ENCODE measurements at places on chromosomes 11 and 22.

GRCh38 chr11:60996381-60997138, 25.1 kb downstream of the CD6 start:
- no peak for DNase-seq

DNA sequence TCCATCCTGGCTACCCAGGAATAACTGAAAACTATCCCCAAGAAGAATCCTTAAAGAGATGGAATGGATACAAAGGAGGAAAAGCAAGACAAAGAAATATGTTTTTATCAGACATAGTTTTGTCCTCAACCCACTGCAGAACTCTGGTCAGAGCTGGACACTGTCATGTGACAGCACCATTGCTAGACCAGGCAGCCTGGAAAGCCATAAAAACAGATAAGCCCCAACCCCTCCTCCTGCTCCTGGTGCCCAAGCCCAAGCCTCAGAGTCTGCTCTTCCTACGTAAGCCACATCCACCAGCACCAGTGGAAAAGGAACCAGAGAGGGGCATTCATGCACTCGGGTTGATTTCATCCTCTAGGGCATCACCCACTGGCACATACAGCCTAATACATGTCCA, 116.9 kb downstream of the TRIM29 start:
- no peak for DNase-seq

- DNase-seq = peak; percentile 71
Observed at GRCh38 chr11:14054116-14055107, 91.9 kb downstream of the SPON1 start.

DNA sequence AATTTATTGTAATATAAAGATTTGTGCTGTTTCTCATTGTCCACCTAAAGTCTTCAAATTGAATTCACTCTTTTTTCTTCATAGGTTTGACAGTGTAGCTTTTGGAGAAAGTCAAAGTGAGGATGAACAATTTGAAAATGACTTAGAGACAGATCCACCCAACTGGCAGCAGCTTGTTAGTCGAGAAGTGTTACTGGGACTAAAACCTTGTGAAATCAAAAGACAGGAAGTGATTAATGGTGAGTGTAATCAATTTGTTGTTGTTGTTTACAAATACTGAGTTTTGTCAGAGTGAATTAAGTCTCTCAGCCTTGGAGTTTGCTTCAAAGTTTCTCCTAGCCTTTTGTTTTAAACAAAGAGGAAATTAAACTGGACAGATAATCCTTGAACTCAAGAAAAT, 53.6 kb upstream of the GRIK4 start:
- DNase-seq = no peak

DNA sequence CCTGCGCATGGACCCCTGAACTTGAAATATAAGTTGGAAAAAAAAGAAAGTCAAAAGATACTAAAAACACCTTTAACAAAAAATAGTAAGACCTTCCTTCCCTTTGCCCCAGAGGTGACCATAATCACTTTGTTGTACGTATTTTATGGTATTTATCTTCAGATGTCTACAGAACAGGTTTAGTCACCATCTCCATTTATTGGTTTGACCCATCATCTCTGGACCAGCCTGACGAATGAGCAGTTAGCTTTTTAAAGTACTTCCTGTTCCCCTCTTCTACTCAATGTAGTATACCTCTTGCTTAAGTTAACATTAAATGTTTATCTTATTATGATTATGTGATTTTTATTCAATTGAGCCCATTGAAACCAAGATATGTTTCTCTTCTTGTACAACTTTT, 64.7 kb upstream of the CREB3L1 start:
- DNase-seq = no peak

- no peak for DNase-seq
Observed at GRCh38 chr11:108693852-108694251, 29.0 kb downstream of the DDX10 start.

- no peak for DNase-seq
Observed at GRCh38 chr11:1485504-1485885, 1.1 kb downstream of the MOB2 start.

DNA sequence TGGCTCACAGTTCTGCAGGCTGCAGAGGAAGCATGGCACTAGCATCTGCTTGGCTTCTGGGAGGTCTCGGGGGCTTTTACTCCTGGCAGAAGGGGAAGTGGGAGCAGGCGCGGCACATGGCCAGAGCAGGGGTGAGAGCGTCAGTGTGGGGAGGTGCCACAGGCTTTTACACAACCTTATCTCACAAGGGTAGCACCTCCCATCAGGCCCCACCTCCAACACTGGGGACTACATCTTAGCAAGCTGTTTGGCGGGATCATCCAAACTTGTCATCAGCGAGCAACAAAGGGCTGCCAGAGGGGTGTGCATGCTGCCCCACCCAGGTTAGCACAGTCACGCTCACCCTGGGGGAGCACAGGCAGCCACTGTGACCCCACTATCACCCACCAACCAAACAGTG, 18.9 kb upstream of the YPEL1 start:
- DNase-seq = no peak

GRCh38 chr11:116579857-116580727, 192.7 kb downstream of the BUD13 start:
- peak; percentile 19 for DNase-seq

- no peak for DNase-seq
Observed at GRCh38 chr11:93939084-93939760, 81.9 kb upstream of the HEPHL1 start.

DNA sequence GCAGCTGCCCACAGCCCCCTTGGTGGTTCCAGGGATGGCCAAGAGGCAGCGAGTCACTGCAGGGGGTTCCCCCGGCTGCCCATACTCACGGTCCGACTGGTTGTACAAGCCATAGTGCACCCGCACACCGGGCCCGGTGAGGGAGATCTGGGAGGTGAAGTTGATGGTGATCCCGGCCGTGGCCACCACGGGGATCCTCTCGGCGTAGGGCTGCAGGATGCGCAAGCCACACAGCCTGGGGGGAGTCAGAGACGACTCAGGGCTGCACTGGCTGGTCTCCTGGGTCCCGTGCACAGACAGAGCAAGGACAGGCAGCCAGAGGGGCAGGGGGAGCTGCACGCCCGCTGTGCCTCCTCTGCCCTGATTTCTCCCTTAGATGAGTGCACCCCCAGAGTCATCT, 23.5 kb downstream of the KCTD17 start:
- DNase-seq = no peak

DNA sequence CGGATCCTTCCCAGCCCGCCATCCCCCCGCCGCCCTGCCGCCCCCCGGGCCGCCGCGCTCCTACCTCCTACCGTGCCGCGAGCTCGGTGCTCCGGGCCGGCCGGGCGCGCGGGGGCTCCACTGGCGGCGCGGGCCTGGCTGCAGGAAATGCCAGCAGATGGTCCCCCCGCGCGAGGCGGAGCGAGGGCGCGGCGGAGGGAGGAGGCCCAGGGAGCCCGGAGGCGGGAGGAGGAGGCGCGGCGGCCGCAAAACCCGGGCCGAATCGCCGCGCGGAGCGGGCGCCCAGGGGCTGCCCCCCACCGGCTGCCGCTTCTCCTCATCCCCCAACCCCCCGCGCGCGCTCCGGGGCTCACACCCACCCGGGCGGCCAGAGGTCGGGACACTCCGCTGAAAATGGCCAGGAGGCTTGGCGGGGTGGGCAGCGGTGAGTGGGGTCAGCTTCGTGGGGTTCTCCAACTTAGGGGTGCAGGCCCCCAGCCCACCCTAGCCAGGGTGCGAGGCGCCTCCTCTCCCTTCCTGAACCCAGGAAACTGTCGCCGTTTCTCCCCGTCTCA, at the start of gene OSBPL5:
Gene OSBPL5 (minus strand): TSS at position 159 of the 554 bp plus-strand sequence. CDS start 36,162 bp downstream, outside the sequence.
- DNase-seq = no peak

DNA sequence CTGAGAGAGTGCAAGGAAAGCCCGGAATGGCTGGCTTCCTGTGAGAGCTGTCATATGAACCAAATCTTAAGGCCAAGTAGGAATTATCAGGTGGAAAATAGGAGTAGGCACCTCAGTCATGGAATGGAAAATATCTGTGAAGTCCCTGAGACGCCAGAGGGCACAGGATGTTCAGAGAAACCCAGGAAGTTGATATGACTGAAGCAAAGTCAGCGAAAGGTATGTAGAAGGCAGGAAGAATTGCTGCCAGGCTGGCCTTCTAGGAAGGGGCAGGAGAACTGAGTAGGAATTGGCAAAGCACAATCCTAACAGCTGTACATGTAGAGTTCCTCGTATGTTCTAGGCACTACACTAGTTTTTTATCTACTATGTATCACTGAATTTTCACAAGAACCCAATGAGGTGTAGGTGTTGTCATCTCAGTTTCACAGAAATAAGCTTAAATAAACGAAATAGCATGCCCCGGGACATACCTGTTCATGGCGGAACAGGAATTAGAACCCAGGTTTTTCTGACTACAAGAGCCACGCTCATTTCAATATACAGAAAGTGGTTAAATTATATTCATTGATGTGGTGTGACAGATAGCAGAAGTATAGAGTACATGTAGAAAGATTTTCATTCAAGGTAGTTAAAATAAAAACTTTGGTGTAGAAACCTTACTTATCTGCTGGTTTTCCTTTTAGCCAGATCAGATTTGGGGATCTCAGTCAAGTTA, 17.0 kb downstream of the HMGXB4 start:
- no peak for DNase-seq

DNA sequence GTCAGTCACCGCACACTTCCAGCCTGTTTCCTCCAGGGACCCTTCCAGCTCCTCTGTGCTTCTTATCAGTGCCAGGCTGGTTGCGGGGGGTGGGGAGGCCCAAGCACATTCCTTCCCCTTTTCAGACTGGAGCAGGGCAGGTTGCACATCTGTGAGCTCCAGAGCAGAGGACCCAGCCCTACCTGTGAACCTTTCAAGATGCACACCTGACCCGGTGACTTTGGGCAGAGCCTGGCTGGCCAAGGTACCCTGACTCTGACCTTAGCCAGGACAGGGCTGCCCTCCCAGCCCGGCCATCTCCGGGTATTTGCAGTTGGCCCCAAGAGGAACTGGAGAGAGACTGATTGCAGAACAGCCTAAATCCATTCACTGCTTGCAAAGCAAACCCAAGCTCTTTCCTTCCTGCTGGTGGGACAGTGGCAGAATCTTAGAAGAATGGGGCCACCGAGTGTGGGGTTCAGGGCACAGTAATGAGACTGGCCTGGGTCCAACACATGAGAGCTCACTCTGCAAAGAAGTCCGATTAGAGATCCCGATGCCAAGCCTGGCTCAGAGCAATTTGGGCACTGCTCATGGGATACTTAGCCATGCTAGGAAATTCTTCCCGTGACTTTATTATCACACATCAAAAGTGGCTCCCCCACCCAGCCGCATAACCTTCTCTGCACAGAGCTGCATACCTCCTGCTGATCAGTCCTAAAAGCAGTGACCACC, 64.7 kb upstream of the CCND1 start:
- DNase-seq = no peak

- DNase-seq = no peak
Observed at GRCh38 chr22:45332001-45332400, 22.3 kb downstream of the FAM118A start.

- DNase-seq = peak; percentile 36
Observed at GRCh38 chr22:46078241-46079092, 71.9 kb upstream of the PPARA start.

DNA sequence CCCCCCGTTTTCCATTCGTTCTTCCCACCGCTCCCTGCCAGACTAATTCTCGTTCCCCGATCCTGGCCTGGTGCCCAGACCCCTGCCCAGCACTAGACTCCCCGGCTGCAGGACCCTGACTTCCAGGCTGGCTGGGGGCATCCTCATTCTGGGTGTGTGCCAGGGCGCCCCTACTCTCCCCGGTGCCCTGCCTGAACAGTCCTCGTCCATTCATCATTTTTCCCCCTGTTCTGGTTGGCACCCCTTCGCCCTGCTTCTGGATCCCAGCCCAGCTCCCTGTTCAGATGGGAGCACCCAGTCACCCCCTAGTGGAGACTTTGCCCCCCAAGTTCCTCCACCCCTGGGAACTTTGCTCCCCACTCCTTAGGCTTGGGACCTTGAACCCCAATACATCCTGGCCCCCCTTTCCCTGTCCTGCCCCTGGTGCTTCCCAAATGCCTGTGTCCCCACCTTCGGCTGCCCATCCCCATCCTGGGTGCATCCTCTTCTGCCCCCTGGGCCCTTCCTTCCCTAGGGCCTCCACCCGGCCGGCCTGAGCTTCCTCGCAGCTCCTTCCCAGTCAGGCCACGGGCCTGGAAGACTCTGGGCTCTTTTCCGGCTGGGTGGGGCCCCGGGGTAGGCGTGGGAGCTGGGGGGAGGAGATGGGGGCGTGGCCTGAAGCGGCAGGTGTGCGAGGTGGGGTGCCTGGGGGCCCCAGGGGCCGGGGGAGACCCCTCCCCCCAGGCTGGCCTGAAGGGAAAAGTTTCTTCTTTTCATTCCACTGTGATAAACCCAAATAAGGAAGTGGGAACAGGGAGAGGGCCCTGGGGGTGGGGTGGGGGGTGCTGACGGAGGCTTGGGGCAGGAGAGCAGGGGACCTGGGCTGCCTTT, 908 bp downstream of the PLCB3 start:
- DNase-seq = no peak

GRCh38 chr11:80315200-80315599, 874.4 kb upstream of the TENM4 start:
- DNase-seq = no peak

GRCh38 chr11:60858731-60859464, 3.1 kb upstream of the PTGDR2 start:
- DNase-seq = no peak

DNA sequence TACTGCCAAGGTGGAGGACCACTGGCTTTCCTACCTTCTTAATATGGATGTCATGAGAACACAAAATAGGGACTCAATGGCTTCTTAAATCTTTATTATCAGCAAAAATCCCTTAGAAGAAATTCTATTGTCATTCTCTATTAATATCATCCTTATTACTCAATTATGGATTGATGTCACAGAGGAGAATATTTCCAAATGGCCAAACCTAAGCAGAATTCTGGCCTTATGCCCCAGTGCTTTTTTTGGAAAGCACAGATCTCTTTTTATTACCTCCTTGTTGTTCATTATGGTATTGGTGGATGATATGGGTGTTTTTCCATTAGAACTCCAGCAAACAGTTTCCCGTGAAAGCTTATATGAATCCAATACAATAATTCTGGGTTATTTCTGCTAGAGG, 9.9 kb downstream of the CRTAM start:
- DNase-seq = no peak

DNA sequence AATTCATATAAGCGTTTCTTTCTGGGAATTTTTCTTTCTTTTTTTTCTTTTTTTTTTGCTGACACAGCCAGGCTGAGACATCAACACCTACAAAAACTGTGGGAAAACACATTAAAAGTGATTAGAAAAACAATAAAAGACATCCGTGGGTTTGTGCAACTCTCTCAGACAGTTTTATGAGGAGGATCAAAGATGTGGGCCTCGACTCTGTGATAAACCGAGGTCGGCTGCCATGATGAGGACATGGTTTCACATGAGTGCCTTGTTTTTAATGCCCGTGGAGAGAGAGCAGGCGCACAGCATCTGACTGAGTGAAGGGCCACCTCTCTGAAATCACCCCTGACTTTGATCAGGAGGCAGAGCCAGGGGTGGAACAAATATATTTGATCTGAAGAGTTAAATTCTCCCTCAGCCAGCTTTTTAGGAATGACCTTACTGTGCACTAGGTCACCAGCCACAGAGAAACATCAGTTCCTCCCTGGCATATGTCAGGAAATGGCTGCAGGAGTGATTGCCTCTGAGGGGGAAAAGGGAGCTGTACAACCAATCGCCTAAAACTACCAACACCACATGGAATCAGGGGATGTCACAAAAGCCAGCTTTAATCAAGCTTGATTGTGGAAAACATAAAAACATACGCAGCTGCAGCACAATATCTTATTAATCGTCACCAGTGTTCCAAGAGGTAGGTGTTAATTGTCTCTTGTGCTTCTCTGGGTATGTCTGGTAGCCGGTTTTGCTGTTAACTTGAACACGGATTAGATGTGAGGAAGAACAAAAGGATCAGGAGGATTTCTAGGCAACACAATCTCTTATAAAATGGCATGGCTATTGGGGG, 164.7 kb downstream of the MAML2 start:
- no peak for DNase-seq

All from NCI-H524 treated with DMSO at 0.1 percent for 48 hours (cell line).